PC-9 (cell line): ENCODE measurements at places on chromosomes 1 and 21. TPM values are rescaled to one million over a fixed set of nuclear protein-coding genes. Genes with fewer than 3 reads are reported as not detected.

DNA sequence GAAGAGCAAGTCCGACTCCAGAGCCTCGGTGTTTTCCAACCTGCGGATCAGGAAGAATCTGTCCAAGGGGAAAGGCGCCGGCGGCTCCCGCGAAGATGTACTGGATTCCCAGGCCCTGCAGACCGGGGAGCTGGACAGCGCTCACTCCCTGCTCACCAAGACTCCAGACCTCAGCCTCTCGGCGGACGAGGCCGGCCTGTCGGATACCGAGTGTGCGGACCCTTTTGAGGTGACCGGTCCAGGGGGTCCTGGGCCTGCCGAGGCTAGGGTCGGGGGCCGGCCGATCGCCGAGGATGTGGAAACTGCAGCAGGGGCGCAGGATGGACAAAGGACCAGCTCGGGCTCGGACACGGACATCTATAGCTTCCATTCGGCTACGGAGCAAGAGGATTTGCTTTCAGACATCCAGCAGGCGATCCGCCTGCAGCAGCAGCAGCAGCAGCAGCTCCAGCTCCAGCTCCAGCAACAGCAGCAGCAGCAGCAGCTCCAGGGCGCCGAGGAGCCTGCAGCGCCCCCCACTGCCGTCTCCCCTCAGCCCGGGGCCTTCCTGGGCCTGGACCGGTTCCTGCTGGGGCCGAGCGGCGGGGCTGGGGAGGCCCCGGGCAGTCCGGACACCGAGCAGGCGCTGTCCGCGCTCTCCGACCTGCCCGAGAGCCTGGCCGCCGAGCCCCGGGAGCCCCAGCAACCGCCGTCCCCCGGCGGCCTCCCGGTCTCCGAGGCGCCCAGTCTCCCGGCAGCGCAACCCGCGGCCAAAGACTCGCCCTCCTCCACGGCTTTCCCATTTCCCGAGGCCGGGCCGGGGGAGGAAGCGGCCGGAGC, 827 bp downstream of the FMN2 start:
- no peaks in the 10 kb centered on the region for H3K4me1 ChIP-seq
- no peak for DNase-seq
- H3K4me3 ChIP-seq: no peak overlapping the region
- no peak overlapping the region for H3K27ac ChIP-seq
- no peaks in the 10 kb centered on the region for H3K36me3 ChIP-seq

DNA sequence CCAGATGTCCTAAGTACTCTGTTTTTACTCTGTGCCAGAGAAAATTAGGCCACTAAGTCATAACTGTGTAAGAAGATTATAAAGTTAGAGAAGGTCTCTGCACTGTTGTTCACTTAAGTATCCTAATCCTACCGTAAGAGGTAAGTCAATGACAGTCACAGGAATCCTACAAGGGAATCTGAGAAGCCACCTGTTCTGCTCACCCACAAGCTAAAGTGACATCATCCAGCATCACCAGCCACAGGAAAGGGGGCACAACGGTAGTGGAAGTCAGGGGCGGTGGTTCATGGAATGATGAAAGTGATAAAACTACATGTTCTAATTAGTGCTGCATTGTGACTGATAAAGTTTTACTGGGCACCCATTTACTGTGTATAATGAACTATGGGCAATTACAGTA, 92.7 kb downstream of the PLD5 start:
- no peak for DNase-seq
- no peak overlapping the region for H3K4me3 ChIP-seq
- no peaks in the 10 kb centered on the region for H3K36me3 ChIP-seq
- no peaks in the 10 kb centered on the region; the same call in 1 of the 2 replicates for H3K27me3 ChIP-seq
- no peak overlapping the region for H3K27ac ChIP-seq

DNA sequence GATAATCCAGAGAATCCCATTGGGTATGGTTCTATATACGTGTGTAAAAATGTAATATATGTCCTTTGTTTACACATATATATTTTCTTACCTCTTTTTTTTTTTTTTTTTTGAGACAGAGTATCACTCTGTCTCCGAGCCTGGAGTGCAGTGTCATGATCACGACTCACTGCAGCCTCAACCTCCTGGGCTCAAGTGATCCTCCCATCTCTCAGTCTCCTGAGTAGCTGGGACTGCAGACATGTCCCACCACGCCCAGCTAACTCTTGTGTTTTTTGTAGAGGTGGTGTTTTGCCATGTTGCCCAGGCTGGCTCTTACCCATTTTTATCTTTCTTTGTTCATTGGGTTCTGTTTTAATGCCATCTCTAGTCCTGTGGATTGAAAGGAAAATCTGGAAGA, 59.5 kb downstream of the ZBTB17 start:
- H3K4me3 ChIP-seq: no peak overlapping the region
- H3K36me3 ChIP-seq: peaks cover 19% of the 10 kb centered on the region; the same call in 1 of the 2 replicates

DNA sequence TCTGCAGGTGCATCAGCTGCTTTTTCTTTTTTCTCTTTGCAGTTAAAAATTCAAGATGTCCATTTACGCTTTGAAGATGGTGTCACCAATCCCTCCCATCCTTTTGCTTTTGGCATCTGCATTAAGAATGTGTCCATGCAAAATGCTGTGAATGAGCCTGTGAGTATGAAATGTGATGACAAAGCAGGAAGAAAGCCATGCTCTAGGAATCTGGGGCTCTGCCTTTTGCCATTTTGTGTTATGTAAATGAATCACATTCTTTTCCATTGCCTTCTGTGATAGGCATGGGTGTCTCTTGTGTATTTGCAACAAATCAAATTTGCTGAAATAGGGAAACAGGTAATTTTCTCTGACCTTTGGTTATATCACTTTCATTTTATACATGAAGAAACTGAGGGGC, 19.4 kb downstream of the VPS13D start:
- no peak overlapping the region for H3K4me3 ChIP-seq
- no peaks in the 10 kb centered on the region for H3K36me3 ChIP-seq
- H3K27me3 ChIP-seq: no peaks in the 10 kb centered on the region
- no peak for DNase-seq

GRCh38 chr1:234589854-234590620, 19.9 kb downstream of the IRF2BP2 start:
- DNase-seq: no peak
- no peaks in the 10 kb centered on the region for H3K27me3 ChIP-seq
- H3K36me3 ChIP-seq: no peaks in the 10 kb centered on the region

DNA sequence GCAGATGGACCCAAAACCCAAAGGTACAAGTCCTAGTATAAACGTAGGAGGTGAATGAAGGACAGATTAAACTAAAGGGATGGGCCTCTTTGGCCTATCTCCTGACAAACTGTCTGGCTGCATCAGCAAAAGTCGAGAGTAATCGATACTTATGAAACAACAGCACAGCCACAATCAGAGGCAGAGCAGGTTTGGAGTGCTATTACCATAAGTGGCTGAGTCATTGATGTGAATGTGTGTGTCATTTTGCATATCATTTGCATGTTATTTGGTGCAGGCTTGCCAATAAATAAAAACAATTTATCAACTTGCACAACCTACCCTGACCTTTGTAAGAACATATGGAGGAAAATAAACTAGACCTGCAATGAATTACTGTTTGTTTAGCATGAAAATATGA, 283.1 kb downstream of the NUF2 start:
- H3K36me3 ChIP-seq: no peaks in the 10 kb centered on the region
- H3K4me3 ChIP-seq: no peak overlapping the region
- no peak overlapping the region for H3K27ac ChIP-seq
- DNase-seq: no peak
- H3K4me1 ChIP-seq: no peaks in the 10 kb centered on the region

GRCh38 chr1:23875382-23875781, 7.3 kb upstream of the FUCA1 start:
- no peak for DNase-seq
- H3K36me3 ChIP-seq: no peaks in the 10 kb centered on the region
- no peak overlapping the region for H3K4me3 ChIP-seq
- H3K4me1 ChIP-seq: no peaks in the 10 kb centered on the region
- H3K27ac ChIP-seq: no peak overlapping the region

DNA sequence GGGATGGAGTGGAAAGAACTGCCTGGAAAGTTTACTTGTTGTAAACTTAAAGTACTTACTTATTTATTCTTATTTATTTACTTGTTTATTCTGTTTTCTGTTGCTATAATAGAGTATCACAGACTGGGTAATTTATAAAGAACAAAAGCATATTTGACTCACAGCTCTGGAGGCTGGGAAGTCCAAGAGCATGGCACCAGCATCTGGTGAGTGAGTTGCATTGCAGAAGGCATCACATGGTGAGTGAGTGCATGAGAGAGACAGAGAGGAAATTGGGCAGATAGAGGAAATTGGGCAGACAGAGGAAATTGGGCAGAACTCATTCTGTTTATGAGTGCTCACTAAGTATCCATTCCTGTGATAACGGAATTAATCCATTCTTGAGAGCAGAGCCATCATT, 11.6 kb upstream of the RGSL1 start:
- no peak overlapping the region for H3K4me3 ChIP-seq
- no peak overlapping the region for H3K27ac ChIP-seq
- no peak for DNase-seq
- no peaks in the 10 kb centered on the region for H3K36me3 ChIP-seq

- H3K27me3 ChIP-seq: no peaks in the 10 kb centered on the region
- H3K36me3 ChIP-seq: no peaks in the 10 kb centered on the region
- H3K4me3 ChIP-seq: no peak overlapping the region
- DNase-seq: no peak
- no peaks in the 10 kb centered on the region for H3K4me1 ChIP-seq
Measured at GRCh38 chr1:31183126-31183525, 56.6 kb downstream of the NKAIN1 start.

DNA sequence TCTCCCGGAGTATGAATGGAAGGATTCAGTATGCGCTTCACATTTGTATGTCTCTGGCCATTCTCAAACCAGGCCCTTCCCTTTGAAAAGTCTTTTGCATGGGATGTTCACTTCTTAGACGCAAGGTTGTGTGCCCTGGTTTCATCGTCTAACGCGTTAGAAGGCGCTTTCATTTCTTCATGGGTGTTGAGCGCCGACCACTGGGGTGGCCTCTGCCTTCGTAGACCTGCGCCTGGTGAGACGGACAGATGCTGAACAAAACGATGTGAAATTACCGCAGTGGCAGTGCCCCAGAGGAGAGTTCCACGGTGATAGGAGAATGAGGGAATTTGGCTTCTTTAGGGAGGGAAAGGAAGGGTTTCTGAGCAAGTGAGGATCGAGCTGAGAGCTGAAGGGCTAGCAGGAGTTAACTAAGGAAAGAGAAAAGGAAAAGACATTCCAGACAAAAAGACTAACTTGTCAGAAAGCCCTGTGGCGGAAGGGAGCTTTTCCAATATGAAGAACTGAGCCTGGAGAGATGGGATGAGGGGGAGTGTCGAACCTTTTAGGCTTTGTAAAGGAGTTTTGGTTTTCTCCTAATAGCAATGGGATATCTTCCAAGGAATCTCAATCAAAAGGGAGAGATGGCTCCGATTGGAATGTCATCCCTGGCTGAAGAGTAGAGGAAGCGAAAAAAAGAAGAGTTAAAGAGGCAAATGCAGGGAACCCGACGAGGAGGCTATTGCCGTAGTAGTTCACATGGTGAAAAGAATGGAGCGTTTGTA, 951 bp downstream of the GGPS1 start:
- no peaks in the 10 kb centered on the region for H3K27me3 ChIP-seq
- peak overlapping the region; percentile 65 for H3K4me3 ChIP-seq
- peaks cover 20% of the 10 kb centered on the region; the same call in 1 of the 2 replicates for H3K36me3 ChIP-seq
- H3K4me1 ChIP-seq: peaks cover 42% of the 10 kb centered on the region
- H3K27ac ChIP-seq: peak overlapping the region; percentile 79

DNA sequence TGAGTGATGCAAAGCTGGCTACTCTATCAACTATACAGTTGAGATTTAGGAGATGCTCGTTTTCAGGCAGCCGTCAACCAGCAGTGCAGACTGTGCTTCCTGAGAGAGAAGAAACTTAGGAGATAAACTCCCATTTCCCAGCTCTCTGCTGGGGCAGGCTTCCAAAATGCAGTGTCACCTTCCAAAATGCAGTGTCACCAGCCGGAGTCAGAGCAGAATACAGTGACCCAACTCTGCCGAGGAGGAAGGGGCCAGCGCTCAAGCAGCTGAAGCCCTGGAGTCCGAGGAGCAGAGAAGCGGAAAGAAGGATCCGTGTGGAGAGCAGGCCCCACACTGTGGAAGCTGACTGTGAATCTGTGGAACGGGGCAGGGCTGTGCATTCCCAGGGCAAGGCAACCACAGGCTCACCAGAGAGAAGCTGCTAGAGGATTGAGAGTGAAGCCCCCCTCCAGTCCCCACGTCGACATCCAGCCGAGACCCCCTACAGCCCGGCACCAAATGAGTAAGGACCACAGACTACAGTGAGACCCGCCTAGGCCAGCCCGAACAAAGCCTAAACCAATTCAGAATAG, 703 bp upstream of the KRTAP12-1 start:
- H3K36me3 ChIP-seq: no peaks in the 10 kb centered on the region
- H3K27ac ChIP-seq: no peak overlapping the region
- H3K4me1 ChIP-seq: no peaks in the 10 kb centered on the region
- H3K4me3 ChIP-seq: no peak overlapping the region

GRCh38 chr1:114831276-114831994, 23.2 kb upstream of the SYCP1 start:
- H3K27ac ChIP-seq: no peak overlapping the region
- H3K4me1 ChIP-seq: 0 out of 2 replicates have a peak, but pooled peaks cover 5% of the 10 kb centered on the region
- no peaks in the 10 kb centered on the region for H3K36me3 ChIP-seq

- H3K4me3 ChIP-seq: no peak overlapping the region
- DNase-seq: no peak
- H3K4me1 ChIP-seq: no peaks in the 10 kb centered on the region
- H3K27ac ChIP-seq: no peak overlapping the region
- no peaks in the 10 kb centered on the region for H3K27me3 ChIP-seq
Measured at GRCh38 chr1:150148837-150149270, 862 bp upstream of the PLEKHO1 start.

DNA sequence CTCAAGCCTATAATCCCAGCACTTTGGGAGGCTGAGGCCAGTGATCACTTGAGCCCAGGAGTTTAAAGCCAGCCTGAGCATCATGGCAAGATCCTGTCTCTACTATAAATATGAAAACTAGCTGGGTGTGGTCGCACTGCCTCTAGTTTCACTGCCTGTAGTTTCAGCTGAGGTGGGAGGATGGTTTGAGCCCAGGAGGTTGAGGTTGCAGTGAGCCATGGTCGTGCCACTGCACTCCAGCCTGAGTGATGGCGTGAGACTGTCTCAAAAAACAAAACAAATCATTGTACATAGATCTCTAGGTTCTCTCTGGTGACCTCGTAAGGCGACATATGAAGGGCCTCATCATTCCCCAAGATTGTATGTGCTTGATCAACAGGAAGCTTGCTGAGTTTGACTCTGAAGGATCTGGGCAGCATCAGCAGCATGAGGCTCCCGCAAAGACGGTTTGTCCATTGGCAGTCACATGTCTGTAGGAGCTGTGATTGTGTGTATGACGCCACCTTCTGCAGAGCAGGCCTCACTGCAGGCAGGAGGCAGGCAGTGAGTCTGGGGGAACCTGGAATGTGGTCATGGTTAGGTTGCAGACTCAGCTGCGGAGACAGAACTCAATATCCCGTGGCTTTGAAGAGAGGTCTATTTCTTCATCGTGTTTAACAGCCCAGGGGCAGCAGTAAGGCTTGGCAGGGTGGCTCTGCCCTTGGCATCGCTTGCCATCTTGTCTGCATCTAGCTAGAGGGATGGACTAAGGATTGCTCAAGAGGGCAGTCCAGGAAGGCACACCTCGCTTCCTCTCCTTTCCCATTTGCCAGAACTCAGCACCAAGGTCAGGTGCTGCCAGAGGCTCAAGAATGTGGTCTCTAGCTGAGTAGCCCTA, 14.0 kb downstream of the ATP5PO start:
- peak; percentile 21 for DNase-seq
- H3K27ac ChIP-seq: no peak overlapping the region
- H3K4me1 ChIP-seq: no peaks in the 10 kb centered on the region
- H3K4me3 ChIP-seq: no peak overlapping the region
- no peaks in the 10 kb centered on the region for H3K36me3 ChIP-seq

MYOC gene
- not detected in 2 replicates for total RNA-seq

LINGO4 gene
- total RNA-seq: not detected in 2 replicates

PGLYRP3 gene
- total RNA-seq: not detected in 2 replicates

FAAH gene
- 19.1 and 23.8 TPM in 2 replicates for total RNA-seq

JAM2 gene
- not detected in 2 replicates for total RNA-seq
